ENCODE measurements at places on chromosomes 11 and 22. TPM values are rescaled to one million over a fixed set of nuclear protein-coding genes. Genes with fewer than 3 reads are reported as not detected.

GRCh38 chr11:60345489-60345888 lies 18.4 kb downstream of the MS4A6E start:
- H3K4me1 ChIP-seq: no peaks in the 10 kb centered on the region
- no peaks in the 10 kb centered on the region for H3K36me3 ChIP-seq
- H3K27me3 ChIP-seq: peaks cover 4% of the 10 kb centered on the region
- no peak overlapping the region for H3K27ac ChIP-seq
- DNase-seq: peak; percentile 26

DNA sequence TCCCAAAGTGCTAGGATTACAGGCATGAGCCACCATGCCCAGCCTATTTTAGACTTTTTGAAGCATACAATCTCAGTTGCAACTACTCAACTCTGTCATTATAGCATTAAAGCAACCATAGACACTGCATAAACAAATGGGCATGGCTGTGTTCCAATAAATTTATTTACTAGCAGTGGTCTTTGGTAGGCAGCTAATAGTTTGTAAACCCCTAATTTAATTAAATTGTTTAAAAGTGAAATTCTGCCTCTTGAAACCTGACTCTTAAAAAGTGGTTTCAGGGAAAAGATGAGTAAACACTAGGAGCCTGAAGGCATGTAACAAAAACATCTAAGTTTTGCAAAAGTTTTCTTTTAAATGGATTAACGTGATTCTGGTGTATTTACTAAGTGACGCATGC lies 1364.5 kb downstream of the LRRC4C start:
- H3K27me3 ChIP-seq: no peaks in the 10 kb centered on the region
- H3K27ac ChIP-seq: no peak overlapping the region
- no peak overlapping the region for H3K4me3 ChIP-seq
- no peaks in the 10 kb centered on the region for H3K36me3 ChIP-seq

- no peak for DNase-seq
- peaks cover 19% of the 10 kb centered on the region for H3K4me1 ChIP-seq
- no peak overlapping the region for H3K4me3 ChIP-seq
- H3K27me3 ChIP-seq: no peaks in the 10 kb centered on the region
Measured at GRCh38 chr22:21827628-21828267, 39.7 kb downstream of the MAPK1 start.

GRCh38 chr11:13944016-13944415 lies 18.5 kb upstream of the SPON1 start:
- H3K36me3 ChIP-seq: peaks cover 6% of the 10 kb centered on the region
- no peak for DNase-seq
- no peak overlapping the region for H3K4me3 ChIP-seq
- H3K4me1 ChIP-seq: peaks cover 55% of the 10 kb centered on the region
- peaks cover 9% of the 10 kb centered on the region for H3K27me3 ChIP-seq

GRCh38 chr11:128415539-128415938 lies 171.8 kb downstream of the ETS1 start:
- H3K27ac ChIP-seq: no peak overlapping the region
- no peaks in the 10 kb centered on the region for H3K27me3 ChIP-seq
- H3K36me3 ChIP-seq: no peaks in the 10 kb centered on the region
- H3K4me3 ChIP-seq: no peak overlapping the region

- peaks cover 6% of the 10 kb centered on the region for H3K4me1 ChIP-seq
- H3K36me3 ChIP-seq: peaks cover 69% of the 10 kb centered on the region
- DNase-seq: no peak
- H3K4me3 ChIP-seq: no peak overlapping the region
- H3K27me3 ChIP-seq: no peaks in the 10 kb centered on the region
- H3K27ac ChIP-seq: no peak overlapping the region
Measured at GRCh38 chr11:68581439-68581838, 102.9 kb upstream of the GAL start.

DNA sequence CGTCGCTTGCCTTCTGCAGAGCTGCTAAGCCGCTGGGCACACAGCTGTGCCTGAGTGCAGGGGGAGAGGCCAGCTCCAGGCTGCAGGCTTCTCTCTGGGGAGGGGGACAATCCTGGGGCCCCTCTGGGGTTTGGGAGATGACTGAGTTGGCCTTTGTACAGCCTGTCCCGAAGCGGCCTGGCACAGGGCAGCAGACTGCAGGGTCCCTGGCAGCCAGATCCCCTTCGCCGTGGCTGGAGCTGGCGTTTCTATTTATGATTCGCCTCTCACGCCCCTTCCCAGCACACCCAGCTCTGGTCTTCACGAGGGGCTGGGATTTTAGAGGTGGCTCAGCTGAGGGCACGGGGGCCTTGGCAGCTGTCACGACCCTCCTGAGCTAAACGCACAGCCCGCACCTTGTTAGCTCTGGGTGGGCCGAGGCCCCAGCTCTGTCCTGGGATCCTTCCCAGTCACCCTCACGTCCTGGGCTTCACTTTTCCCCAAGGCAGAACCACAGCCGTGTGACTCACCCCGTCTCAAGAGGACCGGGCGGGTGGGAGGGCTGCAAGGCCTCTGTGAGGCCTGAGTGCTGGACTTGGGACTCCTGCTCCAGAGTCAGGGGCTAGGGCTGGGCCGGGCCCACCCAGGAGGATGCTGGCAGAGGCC lies 18.4 kb downstream of the OSBPL5 start:
- no peaks in the 10 kb centered on the region for H3K36me3 ChIP-seq
- H3K27ac ChIP-seq: no peak overlapping the region
- no peak overlapping the region for H3K4me3 ChIP-seq
- H3K4me1 ChIP-seq: no peaks in the 10 kb centered on the region
- no peaks in the 10 kb centered on the region for H3K27me3 ChIP-seq

GRCh38 chr11:47005441-47005840 lies 68.9 kb downstream of the CSTPP1 start:
- H3K4me1 ChIP-seq: peaks cover 7% of the 10 kb centered on the region
- H3K27me3 ChIP-seq: no peaks in the 10 kb centered on the region
- no peak overlapping the region for H3K4me3 ChIP-seq
- H3K36me3 ChIP-seq: no peaks in the 10 kb centered on the region
- no peak overlapping the region for H3K27ac ChIP-seq
- DNase-seq: no peak

- peak within 1 kb of the TSS; percentile 91 for H3K4me3 ChIP-seq
- no peaks in the 10 kb centered on the region for H3K27me3 ChIP-seq
- H3K27ac ChIP-seq: peak within 1 kb of the TSS; percentile 99
- peaks cover 40% of the 10 kb centered on the region for H3K4me1 ChIP-seq
Measured at GRCh38 chr11:114400216-114400914, at the start of the genes C11orf71 and RBM7. Gene C11orf71, minus strand, starts transcription at chr11:114400511. Its CDS starts 180 bp downstream, at chr11:114400331. Gene RBM7, plus strand, starts transcription at chr11:114400666. Its CDS starts 6 bp downstream, at chr11:114400672.

GRCh38 chr11:9535189-9535781 lies 38.2 kb upstream of the WEE1 start:
- H3K36me3 ChIP-seq: no peaks in the 10 kb centered on the region
- no peak overlapping the region for H3K4me3 ChIP-seq
- peaks cover 5% of the 10 kb centered on the region for H3K4me1 ChIP-seq
- no peaks in the 10 kb centered on the region for H3K27me3 ChIP-seq
- no peak overlapping the region for H3K27ac ChIP-seq

DNA sequence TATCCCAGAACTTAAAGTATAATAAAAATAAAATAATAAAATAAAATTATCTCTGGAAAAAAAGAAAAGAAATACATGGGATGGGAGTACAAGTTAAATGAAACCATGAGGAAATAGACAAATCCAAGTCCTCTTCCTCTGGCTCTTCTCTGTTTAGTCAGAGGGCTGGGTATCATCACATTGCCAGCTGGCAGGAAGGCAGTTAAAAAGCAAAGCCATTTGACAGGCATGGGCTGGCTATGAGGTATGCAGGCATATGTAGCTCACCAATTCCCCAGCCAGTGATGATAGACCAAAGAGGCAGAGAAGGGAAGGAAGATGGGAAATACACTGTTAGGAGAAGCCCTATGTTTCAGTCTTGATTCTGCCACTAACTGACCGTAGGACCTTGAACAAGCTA lies 6.5 kb downstream of the LYVE1 start:
- H3K27me3 ChIP-seq: peaks cover 21% of the 10 kb centered on the region
- H3K27ac ChIP-seq: no peak overlapping the region
- no peak overlapping the region for H3K4me3 ChIP-seq
- DNase-seq: no peak
- H3K4me1 ChIP-seq: no peaks in the 10 kb centered on the region

GRCh38 chr11:102685338-102685737 lies 20.2 kb downstream of the MMP27 start:
- H3K27me3 ChIP-seq: peaks cover 18% of the 10 kb centered on the region
- H3K4me3 ChIP-seq: no peak overlapping the region
- no peaks in the 10 kb centered on the region for H3K4me1 ChIP-seq
- no peak overlapping the region for H3K27ac ChIP-seq
- no peak for DNase-seq

GRCh38 chr11:115087791-115088190 lies 409.5 kb downstream of the NXPE2 start:
- no peak overlapping the region for H3K4me3 ChIP-seq
- H3K27ac ChIP-seq: no peak overlapping the region
- no peaks in the 10 kb centered on the region for H3K27me3 ChIP-seq

DNA sequence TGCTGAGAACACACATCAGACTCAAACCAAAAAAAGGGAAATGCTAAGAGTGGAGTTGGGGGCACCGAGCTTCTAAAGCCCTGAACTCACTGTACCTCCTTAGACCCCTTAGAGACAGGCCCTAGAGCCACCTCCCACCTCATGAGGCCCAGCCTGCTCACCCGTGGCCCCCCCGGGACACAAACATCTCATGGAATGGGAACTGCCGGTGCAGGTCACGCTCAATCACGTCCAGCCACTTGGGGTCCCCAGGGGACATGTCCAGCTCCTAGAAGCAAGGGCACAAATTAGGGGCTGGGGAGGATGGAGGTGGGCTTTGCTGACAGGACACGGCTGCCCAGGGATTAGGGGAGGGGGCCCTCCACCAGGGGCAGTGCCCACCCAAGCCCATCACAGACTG lies 6.3 kb upstream of the CASTOR1 start:
- no peaks in the 10 kb centered on the region for H3K27me3 ChIP-seq
- no peak overlapping the region for H3K4me3 ChIP-seq
- H3K36me3 ChIP-seq: peaks cover 67% of the 10 kb centered on the region
- peaks cover 55% of the 10 kb centered on the region for H3K4me1 ChIP-seq
- peak overlapping the region; percentile 81 for H3K27ac ChIP-seq

DNA sequence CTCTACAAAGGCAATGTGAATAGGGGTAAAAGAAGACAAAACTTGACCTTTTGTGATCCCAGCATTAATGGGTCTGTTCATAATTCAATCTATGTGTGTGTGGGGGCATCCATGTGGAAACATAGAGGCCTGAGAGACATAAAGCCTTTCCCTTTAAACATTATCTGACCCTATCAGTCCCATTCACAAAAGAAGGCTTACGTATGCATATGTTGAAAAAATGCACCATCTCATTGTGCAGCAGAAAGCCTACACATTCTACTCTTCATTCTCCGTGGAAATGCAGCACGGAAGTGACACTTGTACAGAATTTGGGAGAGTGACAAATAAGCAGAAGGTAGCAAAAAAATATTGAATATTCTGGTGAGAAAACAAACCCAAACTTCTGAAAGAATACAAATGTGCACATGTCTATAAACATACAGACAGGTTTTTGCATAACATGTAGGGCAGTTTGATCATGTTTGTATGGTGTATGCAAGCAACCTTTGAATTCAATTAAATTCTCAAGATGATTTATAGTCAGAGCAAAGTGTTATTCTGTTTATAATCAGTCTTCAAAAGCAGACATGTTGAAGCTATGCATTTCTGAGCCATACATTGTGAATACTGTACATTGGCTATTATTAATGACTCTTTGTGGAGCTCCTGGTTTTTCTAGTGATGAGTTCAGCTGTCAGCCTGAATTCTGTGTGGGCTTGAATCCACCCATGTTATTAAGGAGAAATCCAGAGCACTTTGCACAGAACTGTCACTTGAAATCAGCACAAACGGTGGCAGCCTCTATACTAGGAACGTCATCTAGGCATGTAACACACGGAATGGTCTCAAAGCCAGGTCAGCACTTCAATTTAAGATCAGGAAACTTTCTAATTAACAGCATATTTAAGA lies 236.8 kb downstream of the DCDC1 start:
- H3K4me1 ChIP-seq: no peaks in the 10 kb centered on the region
- H3K27ac ChIP-seq: no peak overlapping the region
- no peaks in the 10 kb centered on the region for H3K36me3 ChIP-seq
- DNase-seq: no peak

DNA sequence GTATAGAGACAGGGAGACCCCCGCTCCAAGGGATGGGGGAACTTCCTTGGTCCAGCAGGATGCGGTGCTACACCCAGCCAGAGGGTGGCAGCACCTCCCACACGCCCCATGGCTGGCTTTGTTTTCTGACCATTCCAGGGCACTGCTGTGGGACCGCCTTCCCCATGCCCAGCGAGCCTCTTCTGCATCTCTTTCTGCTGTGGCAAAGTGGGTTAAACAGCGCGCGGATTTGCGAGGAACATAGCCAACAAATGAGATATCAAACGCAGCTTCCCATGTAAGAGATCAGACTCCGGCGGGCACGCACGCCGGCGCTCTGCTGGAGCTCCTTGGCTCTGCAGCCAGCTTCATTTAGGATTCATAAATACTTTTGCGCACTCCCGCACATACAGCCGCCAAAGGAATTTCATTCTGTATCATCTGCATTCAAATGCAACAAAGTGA lies 485.8 kb upstream of the CADM1 start:
- no peaks in the 10 kb centered on the region for H3K36me3 ChIP-seq
- H3K27me3 ChIP-seq: no peaks in the 10 kb centered on the region
- H3K4me1 ChIP-seq: no peaks in the 10 kb centered on the region
- H3K27ac ChIP-seq: no peak overlapping the region
- no peak for DNase-seq

GRCh38 chr22:49538006-49538405 lies 289.7 kb downstream of the BRD1 start:
- no peaks in the 10 kb centered on the region for H3K4me1 ChIP-seq
- DNase-seq: no peak
- H3K27me3 ChIP-seq: no peaks in the 10 kb centered on the region
- H3K36me3 ChIP-seq: no peaks in the 10 kb centered on the region
- H3K4me3 ChIP-seq: no peak overlapping the region

DNA sequence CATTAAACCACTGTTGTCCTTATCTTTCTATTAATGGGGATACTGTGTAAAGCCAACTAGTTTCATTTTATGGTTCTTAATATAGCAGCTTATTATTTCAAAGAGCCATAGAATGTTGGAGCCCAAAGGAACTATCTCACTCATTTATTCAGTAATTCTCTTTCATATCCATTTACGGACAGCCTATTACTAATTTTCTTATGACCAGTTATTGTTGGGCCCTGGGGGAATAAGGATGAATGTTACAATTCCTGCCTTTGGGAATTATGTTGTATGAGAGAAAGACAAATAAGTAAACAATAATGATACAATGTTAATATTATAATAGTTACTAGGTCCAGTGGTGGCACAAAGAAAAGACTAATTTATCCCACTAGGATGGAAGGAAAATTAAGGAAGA lies 52.4 kb downstream of the AAMDC start:
- H3K36me3 ChIP-seq: peaks cover 16% of the 10 kb centered on the region
- no peak overlapping the region for H3K4me3 ChIP-seq
- H3K4me1 ChIP-seq: peaks cover 1% of the 10 kb centered on the region

GRCh38 chr11:44866286-44866685 lies 84.4 kb downstream of the TP53I11 start:
- H3K27me3 ChIP-seq: peaks cover 35% of the 10 kb centered on the region
- peaks cover 17% of the 10 kb centered on the region for H3K4me1 ChIP-seq
- H3K36me3 ChIP-seq: no peaks in the 10 kb centered on the region
- no peak for DNase-seq
- no peak overlapping the region for H3K27ac ChIP-seq

GRCh38 chr11:8527939-8528338 lies 66.1 kb downstream of the STK33 start:
- H3K4me1 ChIP-seq: no peaks in the 10 kb centered on the region
- no peaks in the 10 kb centered on the region for H3K36me3 ChIP-seq
- DNase-seq: no peak
- no peak overlapping the region for H3K4me3 ChIP-seq
- H3K27ac ChIP-seq: no peak overlapping the region
- no peaks in the 10 kb centered on the region for H3K27me3 ChIP-seq

The NLRP14 gene
- 0.08 TPM for total RNA-seq

The TMEM191C gene
- 1.1 TPM for total RNA-seq

The TRIM66 gene
- 28.2 TPM for total RNA-seq

The TALDO1 gene
- 278 TPM for total RNA-seq

The FOLR2 gene
- total RNA-seq: not detected

The GALNT18 gene
- total RNA-seq: 0.42 TPM

The CYP2D6 gene
- total RNA-seq: 2.9 TPM

Data from activated CD8-positive, alpha-beta T cell treated with anti-CD3 and anti-CD28 coated beads, Interleukin-2, amount 10 ng/mL, durations not matched to agents 7 days and 5 days (primary cell).